ENCODE measurements at places on chromosomes 5 and 9.

- no peak overlapping the region for H3K27ac ChIP-seq
- H3K27me3 ChIP-seq, result peaks cover 52% of the 10 kb centered on the region
- H3K4me1 ChIP-seq, result no peaks in the 10 kb centered on the region
- H3K4me3 ChIP-seq, result no peak overlapping the region
Measured at GRCh38 chr9:35993976-35994720, 36.2 kb upstream of the OR2S2 start.

- H3K27me3 ChIP-seq, result peaks cover 66% of the 10 kb centered on the region
- no peaks in the 10 kb centered on the region for H3K4me1 ChIP-seq
- H3K27ac ChIP-seq, result no peak overlapping the region
- no peak for DNase-seq
Measured at GRCh38 chr9:133691626-133692363, 46.4 kb downstream of the SARDH start.

GRCh38 chr5:72649449-72649848 is 142.2 kb upstream of the ZNF366 start:
- no peak overlapping the region for H3K27ac ChIP-seq
- H3K4me3 ChIP-seq, result no peak overlapping the region
- peak; percentile 69 for DNase-seq
- H3K4me1 ChIP-seq, result peaks cover 24% of the 10 kb centered on the region
- no peaks in the 10 kb centered on the region for H3K36me3 ChIP-seq

- peak overlapping the region; percentile 76 for H3K27ac ChIP-seq
- no peak overlapping the region for H3K4me3 ChIP-seq
- H3K27me3 ChIP-seq, result no peaks in the 10 kb centered on the region
Measured at GRCh38 chr9:15736569-15736968, 183.7 kb downstream of the CCDC171 start.

DNA sequence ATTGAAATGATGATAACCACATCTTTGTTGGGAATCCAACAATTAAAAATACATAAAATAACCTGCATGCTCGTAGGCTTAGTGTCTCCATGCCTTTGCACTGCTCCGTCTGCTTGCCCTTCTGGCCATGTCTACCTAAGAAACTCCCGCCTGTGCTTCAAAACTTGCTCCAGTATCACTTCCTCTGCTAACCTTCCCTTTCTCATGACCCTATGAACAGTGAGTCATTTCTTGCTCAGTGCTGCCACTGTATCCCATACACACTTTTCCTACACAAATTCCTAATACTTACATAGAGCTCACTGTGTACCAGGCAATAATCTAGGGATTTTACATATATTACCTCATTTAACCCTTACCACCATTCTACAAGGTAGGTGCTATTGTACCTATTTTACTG is 33.5 kb downstream of the TMEM245 start:
- H3K4me1 ChIP-seq, result peaks cover 11% of the 10 kb centered on the region
- peaks cover 72% of the 10 kb centered on the region for H3K36me3 ChIP-seq
- H3K4me3 ChIP-seq, result no peak overlapping the region
- no peak for DNase-seq

- H3K4me3 ChIP-seq, result no peak overlapping the region
- no peak for DNase-seq
- H3K36me3 ChIP-seq, result no peaks in the 10 kb centered on the region
- no peaks in the 10 kb centered on the region for H3K4me1 ChIP-seq
- H3K27ac ChIP-seq, result no peak overlapping the region
Measured at GRCh38 chr9:19785230-19785629, 3.6 kb downstream of the SLC24A2 start.

DNA sequence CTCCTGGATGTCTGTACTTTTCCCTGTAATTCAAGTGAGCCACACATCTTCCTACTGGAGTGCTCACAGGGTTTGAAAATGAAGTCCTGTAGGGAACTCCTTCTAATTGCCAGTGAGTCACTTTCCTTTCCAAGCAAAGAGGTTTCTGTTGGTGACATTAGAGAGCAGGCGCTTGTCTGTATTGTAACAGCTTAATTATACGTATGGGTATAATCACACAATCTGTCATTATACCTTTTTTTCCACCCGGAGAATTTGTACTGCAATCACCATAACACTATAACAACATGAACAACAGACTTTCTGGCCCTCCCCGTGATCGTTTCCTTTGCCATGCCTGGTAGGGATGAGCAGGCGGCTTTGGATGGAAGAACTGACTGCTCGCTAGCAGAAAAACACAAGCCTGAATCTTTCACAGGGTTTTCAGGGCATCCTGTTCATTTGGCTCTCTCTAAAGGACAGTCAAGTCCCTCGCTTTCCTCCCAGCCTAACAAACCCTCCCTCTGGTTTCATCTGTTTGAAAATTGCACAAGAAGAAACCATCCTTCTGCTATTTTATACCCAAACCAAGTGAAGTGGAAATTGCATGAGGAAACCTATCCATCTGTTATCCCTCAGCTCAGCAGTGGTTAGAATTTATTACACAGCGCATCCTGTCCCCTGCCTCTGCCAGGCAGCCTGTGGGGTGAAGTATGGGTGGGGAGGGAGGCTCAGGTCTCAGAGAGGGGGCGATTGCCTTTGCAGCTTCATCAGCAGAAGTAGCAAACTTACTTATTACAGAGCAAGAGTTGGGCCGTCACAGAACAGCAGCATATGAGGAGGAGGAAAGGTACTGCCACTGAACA is 307.0 kb upstream of the TLE4 start:
- no peaks in the 10 kb centered on the region for H3K36me3 ChIP-seq
- H3K27me3 ChIP-seq, result no peaks in the 10 kb centered on the region
- no peak overlapping the region for H3K27ac ChIP-seq

- no peaks in the 10 kb centered on the region for H3K4me1 ChIP-seq
- H3K27ac ChIP-seq, result no peak overlapping the region
- peaks cover 84% of the 10 kb centered on the region for H3K27me3 ChIP-seq
- H3K36me3 ChIP-seq, result no peaks in the 10 kb centered on the region
- no peak for DNase-seq
Measured at GRCh38 chr5:77546-77945, 14.4 kb upstream of the PLEKHG4B start.

Measured in MCF 10A (cell line).